ENCODE measurements at places on chromosomes 3 and 15. TPM values are rescaled to one million over a fixed set of nuclear protein-coding genes. Genes with fewer than 3 reads are reported as not detected.

GRCh38 chr3:125161607-125162219 lies 50.8 kb downstream of the SLC12A8 start:
- H3K36me3 ChIP-seq, result no peaks in the 10 kb centered on the region
- no peak overlapping the region for H3K4me3 ChIP-seq
- H3K4me1 ChIP-seq, result no peaks in the 10 kb centered on the region
- DNase-seq, result no peak
- peaks cover 43% of the 10 kb centered on the region for H3K27me3 ChIP-seq

DNA sequence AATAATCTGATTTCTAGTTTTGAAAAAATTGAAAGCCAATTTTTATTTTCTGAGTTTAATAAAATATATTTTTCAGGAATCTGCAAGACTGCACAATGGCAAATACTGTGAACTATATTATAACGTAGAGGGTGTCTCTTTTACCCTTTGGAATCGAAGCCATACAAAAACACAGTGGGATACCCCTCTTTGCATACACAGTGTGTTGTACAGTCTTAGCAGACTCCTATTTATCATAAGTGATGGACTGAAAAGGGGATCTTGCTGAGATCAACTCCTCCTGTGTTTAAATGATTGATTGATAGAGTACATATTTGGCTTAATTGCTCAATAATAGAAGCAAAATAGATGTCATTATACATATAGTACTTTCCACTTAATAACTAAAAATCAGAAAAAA lies 981.2 kb downstream of the NSUN3 start:
- no peak overlapping the region for H3K27ac ChIP-seq
- H3K4me1 ChIP-seq, result no peaks in the 10 kb centered on the region
- H3K27me3 ChIP-seq, result no peaks in the 10 kb centered on the region
- H3K36me3 ChIP-seq, result no peaks in the 10 kb centered on the region
- no peak for DNase-seq
- no peak overlapping the region for H3K4me3 ChIP-seq

Gene NTRK3
- not detected for total RNA-seq

Gene LDHAL6B
- total RNA-seq, result not detected

- no peak overlapping the region for H3K4me3 ChIP-seq
- H3K27me3 ChIP-seq, result no peaks in the 10 kb centered on the region
- H3K27ac ChIP-seq, result no peak overlapping the region
- no peak for DNase-seq
- H3K36me3 ChIP-seq, result peaks cover 74% of the 10 kb centered on the region
Observed at GRCh38 chr15:49290191-49290590, 120.1 kb downstream of the GALK2 start.

GRCh38 chr15:86236356-86237110 lies 156.9 kb downstream of the AGBL1 start:
- no peak overlapping the region for H3K4me3 ChIP-seq
- DNase-seq, result no peak
- H3K27me3 ChIP-seq, result peaks cover 15% of the 10 kb centered on the region

- no peaks in the 10 kb centered on the region for H3K27me3 ChIP-seq
- no peak overlapping the region for H3K4me3 ChIP-seq
- H3K36me3 ChIP-seq, result peaks cover 25% of the 10 kb centered on the region
- peak overlapping the region; percentile 34 for H3K27ac ChIP-seq
Observed at GRCh38 chr15:75058127-75058905, 34.9 kb downstream of the PPCDC start.
